Neural crest cell (in vitro differentiated cells): ENCODE measurements at places on chromosomes 2 and 18. TPM values are rescaled to one million over a fixed set of nuclear protein-coding genes. Genes with fewer than 3 reads are reported as not detected.

DSG1 gene
- not detected in 2 replicates for total RNA-seq

TSGA10 gene
- 5.8 and 7.9 TPM in 2 replicates for total RNA-seq

ASXL3 gene
- 14.5 and 18.2 TPM in 2 replicates for total RNA-seq

INO80D gene
- total RNA-seq = 18.1 and 18.8 TPM in 2 replicates

MERTK gene
- 3.3 and 4.4 TPM in 2 replicates for total RNA-seq

ADAM23 gene
- 31.2 and 34.0 TPM in 2 replicates for total RNA-seq

GRCh38 chr2:49248506-49248905, 94.2 kb upstream of the FSHR start:
- H3K27me3 ChIP-seq = no peaks in the 10 kb centered on the region
- peaks cover 7% of the 10 kb centered on the region for H3K4me1 ChIP-seq
- no peak for DNase-seq

DNA sequence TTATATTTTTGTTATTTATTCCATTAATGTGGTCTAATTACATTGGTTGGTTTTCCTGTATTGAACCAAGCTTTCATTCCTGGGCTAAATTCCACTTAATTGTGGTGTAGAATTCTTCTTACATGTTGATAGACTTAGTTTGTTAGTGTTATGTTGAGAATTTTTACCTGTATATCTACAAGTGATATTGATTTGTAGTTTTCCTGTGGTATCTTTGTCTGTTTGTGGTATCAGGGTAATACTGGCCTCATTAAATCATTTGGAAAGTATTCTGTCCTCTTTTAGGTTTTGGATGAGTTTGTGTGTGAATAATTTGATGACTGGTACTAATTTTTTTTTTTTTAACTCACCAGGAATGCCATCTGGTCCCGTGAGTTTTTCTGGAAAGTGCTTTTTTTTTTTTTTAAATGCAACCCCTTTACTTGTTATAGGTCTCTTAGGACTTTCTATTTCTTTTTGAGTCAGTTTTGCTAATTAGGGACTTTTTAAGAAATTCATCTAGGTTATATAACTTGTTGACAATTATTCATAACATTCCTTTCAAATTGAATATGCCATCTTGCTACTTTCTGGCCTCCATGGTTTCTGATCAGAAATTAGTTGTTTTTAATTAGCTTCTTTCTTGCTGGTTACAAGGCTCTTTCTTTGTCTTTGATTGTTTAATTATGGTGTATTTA, 232.8 kb downstream of the CCDC85A start:
- H3K4me1 ChIP-seq = no peaks in the 10 kb centered on the region
- H3K27ac ChIP-seq = no peak overlapping the region
- DNase-seq = no peak
- H3K36me3 ChIP-seq = no peaks in the 10 kb centered on the region

DNA sequence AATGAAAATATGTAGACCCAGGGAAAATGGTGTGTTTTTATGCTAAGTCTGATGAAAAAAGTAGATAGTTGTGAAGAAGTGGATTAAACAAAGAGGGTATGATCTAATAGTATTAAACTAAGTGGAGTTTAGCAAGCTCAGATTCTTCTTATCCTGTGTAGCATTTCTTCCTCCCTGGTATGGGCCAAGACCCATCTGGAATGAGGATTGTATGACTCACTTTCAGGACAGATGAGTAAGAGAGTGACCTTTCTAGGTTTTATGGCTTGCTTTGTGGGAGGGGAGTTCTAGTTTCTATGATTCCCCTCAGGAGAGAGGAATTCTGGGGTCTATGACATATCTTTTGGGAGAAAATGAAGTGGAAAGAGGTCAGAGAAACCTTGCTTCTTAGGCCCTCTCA, 550.1 kb downstream of the SPAG16 start:
- no peak overlapping the region for H3K4me3 ChIP-seq
- H3K27me3 ChIP-seq = no peaks in the 10 kb centered on the region
- no peak overlapping the region for H3K27ac ChIP-seq
- no peaks in the 10 kb centered on the region for H3K4me1 ChIP-seq

GRCh38 chr2:144950899-144951560, 431.1 kb upstream of the ZEB2 start:
- H3K4me3 ChIP-seq = no peak overlapping the region
- no peaks in the 10 kb centered on the region for H3K36me3 ChIP-seq
- H3K27ac ChIP-seq = peak overlapping the region; percentile 10
- DNase-seq = no peak
- peaks cover 28% of the 10 kb centered on the region for H3K4me1 ChIP-seq
- no peaks in the 10 kb centered on the region for H3K27me3 ChIP-seq

DNA sequence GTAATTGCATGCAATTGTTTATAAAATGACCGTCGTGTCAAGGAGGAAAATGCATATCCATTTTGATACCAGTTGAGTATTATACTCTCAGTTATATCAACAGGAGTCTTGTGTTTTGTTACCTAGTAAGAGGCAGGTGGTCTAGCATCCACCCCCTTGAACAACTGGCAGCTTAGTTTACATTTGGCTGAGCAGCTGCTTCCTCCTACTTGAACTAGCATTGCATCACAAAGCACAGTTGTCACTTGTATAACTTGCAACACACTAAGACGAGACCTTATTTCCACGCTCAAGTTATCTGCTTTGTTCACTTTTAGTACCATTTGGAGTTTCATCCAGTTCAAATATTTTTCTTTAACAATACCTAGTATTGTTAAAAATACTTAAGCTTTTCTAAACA, 75.4 kb upstream of the UBE2E3 start:
- H3K27me3 ChIP-seq = no peaks in the 10 kb centered on the region
- peaks cover 19% of the 10 kb centered on the region for H3K4me1 ChIP-seq
- no peaks in the 10 kb centered on the region for H3K36me3 ChIP-seq
- H3K27ac ChIP-seq = no peak overlapping the region
- DNase-seq = no peak

GRCh38 chr18:57630754-57631595, 9.3 kb upstream of the NARS1 start:
- peaks cover 3% of the 10 kb centered on the region for H3K27me3 ChIP-seq
- H3K4me1 ChIP-seq = peaks cover 23% of the 10 kb centered on the region
- peak overlapping the region; percentile 99 for H3K27ac ChIP-seq
- H3K4me3 ChIP-seq = peak overlapping the region; percentile 97
- DNase-seq = no peak

- H3K4me3 ChIP-seq = no peak overlapping the region
- no peak for DNase-seq
- no peaks in the 10 kb centered on the region for H3K36me3 ChIP-seq
- H3K27me3 ChIP-seq = no peaks in the 10 kb centered on the region
- peaks cover 18% of the 10 kb centered on the region for H3K4me1 ChIP-seq
Measured at GRCh38 chr2:52622266-52622665, 1145.3 kb upstream of the CHAC2 start.

DNA sequence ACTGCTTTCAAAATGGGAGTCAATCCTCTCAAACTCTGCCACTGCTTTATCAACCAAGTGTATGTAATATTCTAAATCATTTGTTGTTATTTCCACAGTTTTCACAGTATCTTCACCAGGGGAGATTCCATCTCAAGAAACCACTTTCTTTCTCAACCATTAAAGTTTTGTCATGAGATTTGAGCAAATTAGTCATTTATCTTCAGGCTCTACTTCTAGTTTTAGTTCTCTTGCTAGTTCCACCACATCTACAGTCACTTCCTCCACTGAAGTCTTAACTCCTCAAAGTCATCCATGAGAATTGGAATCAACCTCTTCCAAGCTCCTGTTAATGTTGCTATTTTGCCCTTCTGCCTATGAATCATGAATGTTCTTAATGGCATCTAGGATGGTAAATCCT, 545.8 kb downstream of the ARHGAP15 start:
- no peaks in the 10 kb centered on the region for H3K27me3 ChIP-seq
- H3K36me3 ChIP-seq = peaks cover 4% of the 10 kb centered on the region
- peaks cover 4% of the 10 kb centered on the region for H3K4me1 ChIP-seq
- no peak for DNase-seq
